ENCODE measurements at places on chromosomes 1 and 21. TPM values are rescaled to one million over a fixed set of nuclear protein-coding genes. Genes with fewer than 3 reads are reported as not detected.

- no peaks in the 10 kb centered on the region for H3K27me3 ChIP-seq
- H3K36me3 ChIP-seq, result no peaks in the 10 kb centered on the region
- H3K4me1 ChIP-seq, result peaks cover 41% of the 10 kb centered on the region
Measured at GRCh38 chr1:33007190-33008050, 29.3 kb downstream of the AK2 start.

DNA sequence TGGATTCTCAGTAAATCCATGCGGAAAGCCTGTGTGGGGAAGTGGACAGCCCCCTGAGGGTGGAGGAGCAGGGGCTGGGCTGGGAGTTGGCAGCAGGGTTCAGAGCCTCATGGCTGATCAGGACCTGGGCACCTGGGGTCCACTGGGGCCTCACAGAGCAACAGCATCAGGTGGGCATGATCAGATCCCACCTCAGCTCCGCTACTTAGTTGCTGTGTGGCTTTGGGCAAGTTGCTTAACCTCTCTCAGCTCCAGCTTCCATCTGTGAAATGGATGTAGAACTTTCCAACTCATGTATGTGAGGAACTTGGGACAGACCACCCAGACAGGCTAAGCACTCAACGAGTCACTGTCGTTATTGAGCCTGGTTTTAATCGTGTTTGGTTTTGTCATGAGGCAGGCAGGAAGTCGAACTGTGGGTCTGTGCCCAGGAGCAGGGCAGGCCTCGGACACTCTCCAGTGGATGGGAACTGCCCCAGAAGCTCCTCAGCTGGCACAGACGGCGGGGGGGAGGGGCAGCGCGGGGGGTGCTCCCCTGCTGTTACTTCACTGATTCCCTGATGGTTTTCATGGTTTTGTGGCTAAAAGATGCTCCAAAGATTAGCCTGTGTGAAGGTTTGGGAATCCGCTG lies 155.8 kb upstream of the TMEM51 start:
- no peaks in the 10 kb centered on the region for H3K27me3 ChIP-seq
- no peak overlapping the region for H3K4me3 ChIP-seq
- H3K27ac ChIP-seq, result no peak overlapping the region
- no peaks in the 10 kb centered on the region for H3K36me3 ChIP-seq

GRCh38 chr1:227739636-227740035 lies 4.4 kb downstream of the SNAP47 start:
- H3K4me1 ChIP-seq, result peaks cover 3% of the 10 kb centered on the region
- peak; percentile 28 for DNase-seq
- H3K27ac ChIP-seq, result no peak overlapping the region
- H3K4me3 ChIP-seq, result no peak overlapping the region
- H3K27me3 ChIP-seq, result no peaks in the 10 kb centered on the region
- H3K36me3 ChIP-seq, result no peaks in the 10 kb centered on the region

The GJB5 gene
- 1.3 TPM for total RNA-seq

The HPDL gene
- 0.44 TPM for total RNA-seq

The CLIC6 gene
- 34.1 TPM for total RNA-seq

The SF3B4 gene
- 6.9 TPM for total RNA-seq

DNA sequence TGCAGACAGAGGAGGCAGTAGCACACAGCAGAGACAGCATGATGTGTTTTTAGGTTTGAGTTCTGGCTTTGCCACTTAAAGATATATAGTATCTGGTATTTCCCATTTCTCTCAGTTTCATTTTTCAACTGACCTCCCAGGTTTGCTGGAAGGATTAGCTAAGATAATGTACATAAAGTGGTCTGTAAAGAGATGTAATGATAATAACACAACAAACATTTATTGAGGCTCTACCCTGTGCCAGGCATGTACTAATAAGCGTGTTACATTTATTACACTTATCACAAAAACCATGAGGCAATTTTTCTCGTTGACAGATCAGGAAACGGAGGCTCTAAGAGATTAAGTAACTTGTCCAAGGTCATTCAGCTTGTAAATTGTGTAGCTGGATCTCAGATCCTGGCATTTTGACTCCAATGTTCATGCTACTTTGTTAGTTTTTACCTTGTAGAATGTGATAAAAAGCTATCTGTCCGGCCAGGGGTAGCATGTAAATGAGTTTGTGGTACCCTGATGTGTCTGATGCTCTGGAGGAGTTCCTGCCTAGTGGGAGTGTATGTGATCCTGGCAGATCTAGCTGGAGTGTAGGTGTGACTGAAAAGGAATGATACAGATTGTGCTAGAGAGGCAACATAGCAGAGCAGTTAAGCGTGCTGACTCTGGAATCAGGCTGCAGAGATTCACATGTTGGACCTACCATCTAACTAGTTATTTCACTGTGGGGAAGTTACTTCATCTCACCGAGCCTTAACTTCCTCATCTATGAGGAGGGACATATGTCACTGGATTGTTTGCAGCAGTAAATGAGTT lies 146.6 kb downstream of the VPS13D start:
- DNase-seq, result no peak
- no peaks in the 10 kb centered on the region for H3K36me3 ChIP-seq
- peaks cover 7% of the 10 kb centered on the region for H3K4me1 ChIP-seq
- H3K27ac ChIP-seq, result no peak overlapping the region
- no peaks in the 10 kb centered on the region for H3K27me3 ChIP-seq

The CIART gene
- total RNA-seq, result 4.3 TPM

GRCh38 chr21:17537299-17537698 lies 24.5 kb downstream of the CXADR start:
- no peak overlapping the region for H3K4me3 ChIP-seq
- no peaks in the 10 kb centered on the region for H3K36me3 ChIP-seq
- no peak for DNase-seq
- H3K27ac ChIP-seq, result no peak overlapping the region
- no peaks in the 10 kb centered on the region for H3K27me3 ChIP-seq
- no peaks in the 10 kb centered on the region for H3K4me1 ChIP-seq

DNA sequence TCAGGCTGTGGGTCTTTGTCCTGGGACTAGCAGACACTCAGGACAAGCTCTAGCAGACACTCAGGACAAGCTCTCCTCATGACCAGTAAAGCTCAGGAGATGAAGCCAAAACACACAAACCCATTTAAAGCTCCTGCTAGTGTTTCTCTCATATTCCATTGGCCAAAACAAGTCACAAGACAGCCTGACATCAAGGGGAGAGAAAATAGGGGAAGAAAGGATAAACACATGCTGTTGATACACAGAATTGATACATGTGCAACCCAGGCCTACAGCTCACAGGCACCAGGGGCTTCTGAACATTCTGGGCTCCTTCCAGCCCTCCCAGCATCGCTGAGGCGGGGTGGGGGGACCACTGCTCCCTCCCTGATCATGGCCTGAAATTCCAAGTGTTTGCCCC lies 35.3 kb downstream of the ATF3 start:
- H3K4me3 ChIP-seq, result no peak overlapping the region
- no peak overlapping the region for H3K27ac ChIP-seq
- no peak for DNase-seq

The CRNN gene
- not detected for total RNA-seq

DNA sequence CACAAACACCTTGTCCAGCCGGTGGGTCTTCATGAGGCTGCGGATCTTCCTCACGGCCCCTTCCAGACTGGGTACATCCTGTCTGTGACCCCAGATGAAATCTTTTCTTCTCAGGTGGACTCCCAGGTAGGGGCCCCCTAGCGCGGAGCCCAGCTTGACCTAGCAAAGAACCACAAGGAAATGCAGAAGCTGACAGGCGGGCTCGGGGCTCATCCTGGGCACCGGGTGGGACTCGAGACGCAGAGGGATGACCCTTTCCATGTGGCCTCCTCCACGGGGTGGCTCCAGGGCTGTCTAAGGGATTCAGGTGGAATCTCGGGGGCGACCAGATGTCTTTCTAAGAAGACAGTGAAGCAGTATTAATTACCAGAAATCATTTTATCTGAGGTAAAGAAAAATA lies 17.8 kb downstream of the POFUT2 start:
- no peaks in the 10 kb centered on the region for H3K4me1 ChIP-seq
- no peak overlapping the region for H3K27ac ChIP-seq
- H3K27me3 ChIP-seq, result no peaks in the 10 kb centered on the region

The MLLT11 gene
- 1.9 TPM for total RNA-seq

The DDOST gene
- 138 TPM for total RNA-seq

GRCh38 chr1:77378723-77379535 lies 97.1 kb downstream of the AK5 start:
- H3K4me1 ChIP-seq, result no peaks in the 10 kb centered on the region
- DNase-seq, result no peak
- no peaks in the 10 kb centered on the region for H3K36me3 ChIP-seq

The RHD gene
- not detected for total RNA-seq

The CACNA1S gene
- total RNA-seq, result not detected

The SPAG17 gene
- 1.3 TPM for total RNA-seq

The C1orf167 gene
- total RNA-seq, result not detected

The HTR6 gene
- total RNA-seq, result not detected

DNA sequence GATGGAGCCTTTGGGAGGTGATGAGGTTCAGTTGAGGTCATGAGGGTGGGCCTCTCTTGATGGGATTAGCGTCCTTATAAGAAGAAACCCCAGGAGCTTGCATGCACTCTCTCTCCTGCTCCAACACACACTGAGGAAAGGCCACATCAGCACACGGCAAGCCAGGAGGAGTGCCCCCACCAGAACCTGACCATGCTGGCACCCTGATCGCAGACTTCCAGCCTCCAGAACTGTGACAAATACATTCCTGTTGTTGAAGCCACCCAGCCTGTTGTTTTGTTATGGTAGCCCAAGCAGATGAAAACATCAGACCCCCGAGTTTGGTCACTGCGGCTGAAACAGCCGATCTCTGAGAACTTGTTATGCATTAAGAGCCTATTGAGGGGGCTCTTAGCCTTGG lies 64.8 kb upstream of the SOD1 start:
- no peaks in the 10 kb centered on the region for H3K4me1 ChIP-seq
- DNase-seq, result no peak
- H3K27me3 ChIP-seq, result no peaks in the 10 kb centered on the region
- H3K27ac ChIP-seq, result no peak overlapping the region

GRCh38 chr1:79808816-79809475 lies 802.4 kb upstream of the ADGRL4 start:
- no peak overlapping the region for H3K4me3 ChIP-seq
- no peaks in the 10 kb centered on the region for H3K27me3 ChIP-seq
- no peaks in the 10 kb centered on the region for H3K4me1 ChIP-seq
- no peak overlapping the region for H3K27ac ChIP-seq
